ENCODE measurements at places on chromosomes 6 and 20. TPM values are rescaled to one million over a fixed set of nuclear protein-coding genes. Genes with fewer than 3 reads are reported as not detected.

DNA sequence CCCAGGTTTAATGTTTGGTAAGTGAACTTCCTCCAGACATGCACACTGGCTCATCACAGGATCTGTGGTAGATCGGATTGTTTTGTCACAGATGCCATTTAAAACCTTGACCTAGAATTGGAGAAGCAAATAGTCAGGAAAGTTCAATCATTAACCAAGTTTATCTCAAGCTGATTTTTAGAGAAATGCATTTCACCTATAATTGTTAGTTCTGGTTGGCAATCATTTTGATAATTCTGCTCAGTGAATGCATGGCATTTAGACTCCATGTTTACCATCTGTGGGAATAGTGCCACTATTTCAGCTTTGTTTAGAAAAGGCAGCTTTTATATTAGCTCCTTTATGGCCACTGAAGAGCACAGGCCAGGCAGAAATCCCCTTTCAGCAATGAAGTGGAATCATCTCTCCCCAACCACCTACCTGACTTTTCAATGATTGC, 73.9 kb upstream of the IPCEF1 start:
- no peak for DNase-seq

DNA sequence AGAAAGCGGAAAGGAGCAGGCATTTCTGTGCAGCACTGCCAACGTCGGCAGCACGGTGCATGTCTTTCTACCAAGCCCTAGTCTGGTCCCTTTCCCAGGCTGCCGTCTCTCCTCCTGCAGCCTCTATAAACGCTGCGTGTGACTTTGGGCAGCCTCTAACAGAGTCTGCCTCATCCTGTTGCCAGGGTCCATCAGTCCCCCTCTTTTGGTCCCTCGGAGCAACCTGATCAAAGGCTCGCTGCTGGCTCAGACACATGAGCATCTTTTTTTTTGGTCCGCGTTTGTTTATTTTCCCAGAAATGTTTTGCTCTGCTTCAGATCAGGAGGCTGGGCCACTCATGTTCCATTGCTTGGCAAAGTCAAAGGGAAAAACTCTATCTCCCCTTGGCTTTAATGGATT, 166.8 kb upstream of the CST7 start:
- peak; percentile 42 for DNase-seq

- DNase-seq, result no peak
Observed at GRCh38 chr20:54163402-54163801, 10.4 kb downstream of the CYP24A1 start.

GRCh38 chr6:30157999-30158398, 3.0 kb downstream of the TRIM10 start:
- no peak for DNase-seq

- peak; percentile 66 for DNase-seq
Observed at GRCh38 chr20:17225851-17226409, 910 bp upstream of the PCSK2 start.

- no peak for DNase-seq
Observed at GRCh38 chr6:143535189-143535614, 23.7 kb upstream of the FUCA2 start.

SLC16A10 gene
- 3.7 TPM for total RNA-seq

GRCh38 chr20:53678990-53679596, 85.5 kb upstream of the ZNF217 start:
- no peak for DNase-seq

DNA sequence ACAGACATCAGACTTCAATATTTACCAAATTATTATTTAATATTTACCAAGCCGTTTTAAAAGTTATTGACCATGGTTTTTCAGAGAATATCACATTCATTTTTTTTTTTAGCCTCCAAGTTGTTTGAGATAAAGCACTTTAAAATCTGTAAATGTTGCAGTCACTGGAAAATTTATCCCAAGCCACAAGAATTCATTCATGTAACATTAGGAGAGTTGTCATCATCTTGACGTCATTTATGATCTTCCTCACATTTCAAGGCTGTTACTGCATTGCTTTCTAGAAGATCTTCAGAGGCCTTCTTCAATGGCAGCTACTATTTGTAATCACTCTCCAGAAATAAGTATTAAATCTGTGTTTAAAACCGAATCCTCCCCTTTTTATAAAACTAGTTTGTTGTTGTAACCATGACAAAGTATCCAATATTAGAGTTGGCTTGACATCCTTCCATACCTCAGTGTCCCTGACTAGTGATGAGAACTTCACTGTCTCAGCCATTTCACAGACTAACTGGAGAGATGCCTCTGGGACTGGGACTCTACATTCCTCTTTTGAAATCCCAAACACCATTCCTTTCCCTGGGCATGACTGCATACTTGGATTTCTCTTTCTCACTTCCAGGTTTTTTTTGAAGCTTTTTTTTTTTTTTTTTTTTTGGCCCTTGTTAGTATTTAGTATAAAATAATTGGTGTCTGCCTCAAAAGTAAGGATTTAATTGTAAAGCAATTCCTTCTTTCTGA, 100.1 kb downstream of the ZFAND3 start:
- no peak for DNase-seq

- DNase-seq, result no peak
Observed at GRCh38 chr20:38228436-38228835, 32.1 kb downstream of the KIAA1755 start.

DNA sequence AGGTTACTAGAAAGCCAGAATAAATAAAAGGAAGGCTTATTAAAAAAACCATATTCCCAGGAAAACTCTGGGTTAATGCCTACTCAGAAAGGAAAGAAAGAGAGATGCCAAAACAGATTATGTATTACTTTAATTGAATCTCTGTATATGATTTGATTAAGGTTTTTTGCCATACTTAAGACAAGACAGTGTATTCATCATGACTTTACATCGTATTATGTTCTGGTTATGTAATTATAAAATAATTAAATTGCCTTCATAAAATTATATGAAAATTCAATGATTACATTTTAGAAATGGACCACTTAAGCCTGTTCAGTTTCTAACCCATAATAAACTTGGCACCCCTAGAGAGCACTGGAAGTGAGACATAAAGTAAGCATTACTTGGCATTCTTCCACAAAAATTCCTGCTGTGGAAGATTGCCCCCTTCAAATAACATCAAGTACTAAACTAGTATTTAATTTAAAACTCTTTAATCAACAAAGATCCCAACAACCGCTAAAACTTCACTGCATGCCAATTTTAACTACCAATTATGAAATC, 20.8 kb upstream of the IBTK start:
- DNase-seq, result no peak

DNA sequence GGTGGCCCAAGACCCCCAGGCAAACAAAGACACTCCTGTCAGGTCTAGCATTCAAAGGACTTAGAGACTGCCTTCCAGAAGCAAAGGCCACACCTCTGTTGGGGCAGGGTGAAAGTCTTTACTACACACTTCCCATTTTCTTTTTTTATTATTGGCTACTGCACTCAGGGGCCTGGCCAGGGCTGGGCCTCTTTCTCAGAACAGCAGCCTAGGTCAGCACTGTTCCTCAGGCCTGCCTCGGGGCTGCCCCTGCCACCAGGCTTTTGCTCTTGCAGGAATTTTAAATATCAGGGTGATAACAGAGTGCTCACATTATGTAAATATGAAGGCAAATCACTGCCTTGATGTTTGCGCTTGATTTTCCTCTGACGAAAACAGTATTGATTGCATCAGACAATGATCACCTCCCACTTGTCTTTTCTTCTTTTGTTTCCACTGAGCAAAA, 18.5 kb downstream of the GSTA4 start:
- DNase-seq, result no peak
